Prostate gland (tissue), 2 donors: ENCODE measurements at places on chromosomes 12 and 14. TPM values are rescaled to one million over a fixed set of nuclear protein-coding genes. Genes with fewer than 3 reads are reported as not detected.

The KRT3 gene
- not detected for total RNA-seq

The WNT1 gene
- not detected for total RNA-seq

- H3K27ac ChIP-seq: no peak overlapping the region
- no peak for DNase-seq
- no peaks in the 10 kb centered on the region for H3K4me1 ChIP-seq
- H3K4me3 ChIP-seq: no peak overlapping the region
These were observed 97.6 kb downstream of the POLR3B start for GRCh38 chr12:106455111-106455510.

The IGFBP6 gene
- total RNA-seq: 189 TPM

- no peaks in the 10 kb centered on the region for H3K4me1 ChIP-seq
- no peaks in the 10 kb centered on the region for H3K36me3 ChIP-seq
- H3K27me3 ChIP-seq: no peaks in the 10 kb centered on the region
- H3K4me3 ChIP-seq: no peak overlapping the region
- no peak for DNase-seq
- H3K27ac ChIP-seq: no peak overlapping the region
These were observed 93.4 kb downstream of the TSPAN9 start for GRCh38 chr12:3170423-3171194.

The CCDC196 gene
- not detected for total RNA-seq

The RNASE7 gene
- 0.74 TPM for total RNA-seq

The SOAT2 gene
- total RNA-seq: 0.28 TPM

The ZDHHC22 gene
- total RNA-seq: not detected

The USP44 gene
- total RNA-seq: 3.1 TPM

- H3K27ac ChIP-seq: no peak overlapping the region
- H3K4me3 ChIP-seq: no peak overlapping the region
- H3K4me1 ChIP-seq: no peaks in the 10 kb centered on the region
- DNase-seq: no peak
These were observed 57.0 kb downstream of the MON2 start for GRCh38 chr12:62523619-62524018.

DNA sequence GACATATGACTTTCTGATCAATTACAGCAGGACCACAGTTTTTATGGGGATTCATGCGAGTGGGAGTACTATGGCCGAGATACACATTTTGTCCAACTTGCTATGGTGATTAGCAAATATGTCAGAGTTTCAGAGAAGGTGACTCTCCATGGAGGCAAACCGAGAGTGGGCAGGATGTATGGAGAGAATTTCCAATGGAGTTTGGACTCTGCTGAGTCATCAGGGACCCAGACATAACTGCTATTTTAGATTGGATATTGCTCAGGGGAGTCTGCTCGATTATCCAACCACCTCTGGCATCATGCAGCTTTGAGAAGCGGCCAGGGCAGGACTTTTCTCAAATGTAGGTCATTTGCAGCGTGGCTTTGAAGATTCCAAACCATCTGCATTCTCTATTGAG, 9.5 kb upstream of the GSG1 start:
- no peak overlapping the region for H3K27ac ChIP-seq
- H3K27me3 ChIP-seq: no peaks in the 10 kb centered on the region
- H3K4me3 ChIP-seq: no peak overlapping the region
- no peak for DNase-seq
- no peaks in the 10 kb centered on the region for H3K4me1 ChIP-seq

The PROX2 gene
- total RNA-seq: not detected

DNA sequence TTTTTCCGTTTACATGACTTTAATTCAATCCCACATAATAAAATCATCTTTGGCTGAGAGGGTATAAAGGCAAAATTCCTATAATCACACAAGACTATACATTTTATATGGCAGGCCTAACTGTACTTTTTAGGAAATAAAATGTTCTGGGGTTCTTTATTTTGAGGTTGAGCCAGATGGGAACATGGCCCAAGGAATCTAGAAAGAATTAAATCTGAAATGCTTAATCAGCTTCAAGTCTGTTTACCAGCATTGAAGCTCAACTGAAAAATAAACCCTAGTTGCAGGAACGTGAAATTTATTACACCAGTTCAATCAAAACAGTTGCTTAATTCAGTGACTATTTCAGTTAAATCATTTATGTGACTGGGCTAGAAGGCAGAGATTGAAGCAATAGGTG, 191.0 kb upstream of the BTG1 start:
- no peaks in the 10 kb centered on the region for H3K4me1 ChIP-seq
- no peak overlapping the region for H3K4me3 ChIP-seq
- no peaks in the 10 kb centered on the region for H3K36me3 ChIP-seq
- H3K27ac ChIP-seq: no peak overlapping the region

GRCh38 chr14:35607380-35607779, 73.4 kb downstream of the INSM2 start:
- H3K4me1 ChIP-seq: no peaks in the 10 kb centered on the region
- no peak overlapping the region for H3K27ac ChIP-seq
- DNase-seq: no peak
- no peaks in the 10 kb centered on the region for H3K36me3 ChIP-seq
- no peaks in the 10 kb centered on the region for H3K27me3 ChIP-seq

The PMCH gene
- total RNA-seq: not detected

DNA sequence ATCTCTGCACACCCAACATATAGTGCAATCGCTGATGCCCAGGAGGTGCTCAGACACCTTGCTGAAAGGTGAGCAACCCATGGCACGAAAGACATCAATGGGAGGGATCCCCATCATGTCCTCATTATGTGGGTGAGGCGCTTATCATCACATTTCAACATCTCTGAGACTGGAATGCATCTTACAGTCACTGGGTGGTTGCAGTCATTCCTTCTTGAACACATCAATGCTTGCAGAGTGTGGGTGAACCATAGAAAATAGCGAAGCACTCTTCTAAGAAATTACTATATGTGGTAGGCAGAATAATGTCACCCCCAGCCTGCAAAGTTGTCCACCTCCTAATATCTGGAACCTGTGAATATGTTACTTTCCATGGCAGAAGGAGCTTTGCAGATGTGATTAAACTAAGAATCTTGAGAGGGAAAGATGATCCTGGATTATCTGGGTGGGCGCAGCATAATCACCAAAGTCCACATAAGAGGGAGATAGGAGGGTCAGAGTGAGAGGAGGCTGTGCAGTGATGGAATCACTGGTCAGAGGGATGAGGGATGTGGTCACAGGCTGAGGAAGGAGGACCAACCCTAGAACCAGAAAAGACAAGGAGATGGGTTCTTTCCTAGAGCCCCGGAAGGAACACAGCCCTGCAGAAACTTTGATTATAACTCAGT, 51.2 kb downstream of the GLRX5 start:
- H3K36me3 ChIP-seq: no peaks in the 10 kb centered on the region
- H3K4me1 ChIP-seq: no peaks in the 10 kb centered on the region
- H3K27ac ChIP-seq: no peak overlapping the region
- H3K4me3 ChIP-seq: no peak overlapping the region
- no peaks in the 10 kb centered on the region for H3K27me3 ChIP-seq
- no peak for DNase-seq

- no peaks in the 10 kb centered on the region for H3K27me3 ChIP-seq
- H3K4me3 ChIP-seq: no peak overlapping the region
- no peak for DNase-seq
- H3K27ac ChIP-seq: no peak overlapping the region
- no peaks in the 10 kb centered on the region for H3K4me1 ChIP-seq
These were observed 27.0 kb upstream of the PTHLH start for GRCh38 chr12:27999521-27999920.
